Activated CD4-positive, alpha-beta T cell treated with anti-CD3 and anti-CD28 coated beads, Interleukin-2, amount 50 U/mL, for 16 hours (primary cell): ENCODE measurements at places on chromosomes 12 and 14.

- DNase-seq, result peak; percentile 50
Measured at GRCh38 chr12:52020539-52021336, 14.0 kb downstream of the TAMALIN start.

DNA sequence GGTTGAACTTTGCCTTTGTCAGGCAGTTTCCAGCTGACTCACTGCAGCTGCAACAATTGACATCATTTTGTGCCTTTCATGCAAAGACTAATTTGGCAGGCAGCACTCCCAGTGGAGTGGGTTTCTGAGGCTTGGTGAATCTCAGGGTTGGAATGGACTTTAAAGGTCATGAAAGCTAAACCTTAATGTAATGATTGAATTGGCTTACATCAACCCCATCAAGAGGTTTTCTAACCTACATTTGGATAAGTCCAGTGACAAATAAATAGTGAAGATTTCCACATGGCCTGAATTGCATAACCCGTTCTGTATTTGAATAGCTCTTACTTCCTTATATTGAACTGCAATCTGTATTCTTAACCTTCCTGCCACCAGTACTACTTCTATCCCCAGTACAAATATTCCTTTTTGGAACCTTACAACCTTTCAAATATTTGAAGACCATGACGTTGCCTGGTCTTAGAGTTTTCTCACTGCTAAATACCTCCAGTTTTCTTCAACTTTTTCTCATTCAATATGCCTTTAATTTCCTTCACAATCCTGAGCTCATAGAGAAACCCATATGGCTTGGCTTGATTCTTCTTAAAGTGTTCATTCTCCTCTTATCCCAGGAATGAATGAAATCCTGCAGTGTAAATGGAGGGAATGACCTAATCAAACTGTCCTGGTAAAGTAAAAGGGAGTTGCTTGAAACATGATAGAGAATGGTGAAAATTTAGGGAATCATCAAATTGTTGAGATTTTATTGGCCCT is 168.1 kb upstream of the NOVA1 start:
- DNase-seq, result no peak

- DNase-seq, result peak; percentile 82
Measured at GRCh38 chr14:100261621-100262020, 22.7 kb downstream of the YY1 start.

DNA sequence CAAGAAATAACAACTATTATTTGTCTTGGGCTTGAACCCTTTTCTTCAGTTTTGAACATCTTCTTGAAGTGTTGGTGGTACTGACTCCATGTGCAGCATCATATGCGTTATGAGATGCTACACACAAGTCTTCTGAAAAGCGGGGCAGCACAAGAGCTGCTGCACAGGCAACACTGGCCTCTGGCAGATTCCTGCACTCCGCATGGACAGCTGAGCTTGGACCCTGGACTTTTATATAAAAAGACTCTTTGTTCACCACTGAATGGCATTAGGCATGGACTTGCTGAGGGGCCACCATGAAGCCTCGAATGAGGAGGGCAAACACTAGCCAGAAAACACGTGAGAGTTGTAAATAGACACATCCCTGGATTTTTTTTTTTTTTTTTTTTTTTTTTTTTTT is 210.8 kb upstream of the NPAS3 start:
- no peak for DNase-seq

GRCh38 chr14:62168564-62169155 is 406.4 kb downstream of the SNAPC1 start:
- no peak for DNase-seq
